Colonic mucosa (tissue), 4 donors: ENCODE measurements at places on chromosomes 7 and 10. TPM values are rescaled to one million over a fixed set of nuclear protein-coding genes. Genes with fewer than 3 reads are reported as not detected.

The MRLN gene
- not detected for total RNA-seq

The ST8SIA6 gene
- 3.5 TPM for total RNA-seq

The LHFPL3 gene
- total RNA-seq: 0.27 TPM

The IFT22 gene
- 11.3 TPM for total RNA-seq

The CNPY1 gene
- total RNA-seq: not detected

DNA sequence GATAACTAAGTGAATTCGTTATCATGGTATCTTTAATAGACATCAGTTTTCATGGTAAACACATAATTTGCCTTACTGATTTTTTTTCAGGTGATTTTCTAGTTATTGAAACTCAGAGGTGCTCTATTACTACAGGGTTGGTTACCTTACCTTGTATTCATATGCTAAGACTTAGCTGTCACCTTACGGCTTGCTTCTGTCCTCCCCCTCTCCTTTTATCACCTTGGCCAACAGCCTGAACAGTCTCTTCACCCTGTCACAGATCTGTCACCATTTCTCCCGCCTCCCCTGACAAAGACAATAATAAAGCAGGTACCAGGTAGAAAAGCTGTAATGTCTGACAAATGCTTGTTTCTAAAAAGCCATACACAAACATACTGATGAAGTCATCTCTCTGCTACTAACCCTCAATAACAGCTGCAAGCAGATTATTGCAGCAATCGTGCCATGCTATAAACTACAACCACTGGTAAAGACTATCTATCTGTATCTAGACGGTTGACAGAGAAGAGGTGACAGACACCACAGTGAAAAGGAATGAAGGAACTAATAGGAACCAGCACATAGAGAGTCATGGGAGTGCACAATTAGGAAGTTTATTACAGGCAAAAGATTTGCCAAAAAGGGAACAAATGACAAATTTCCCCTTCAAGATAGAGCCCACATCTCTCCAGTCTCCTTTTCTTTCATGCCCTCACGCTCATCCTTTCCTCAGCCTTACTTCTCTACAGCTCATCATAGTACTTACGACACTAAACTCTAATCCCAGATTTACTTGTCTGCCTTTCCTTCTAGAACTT lies 57.2 kb downstream of the ARHGAP12 start:
- no peak for DNase-seq

DNA sequence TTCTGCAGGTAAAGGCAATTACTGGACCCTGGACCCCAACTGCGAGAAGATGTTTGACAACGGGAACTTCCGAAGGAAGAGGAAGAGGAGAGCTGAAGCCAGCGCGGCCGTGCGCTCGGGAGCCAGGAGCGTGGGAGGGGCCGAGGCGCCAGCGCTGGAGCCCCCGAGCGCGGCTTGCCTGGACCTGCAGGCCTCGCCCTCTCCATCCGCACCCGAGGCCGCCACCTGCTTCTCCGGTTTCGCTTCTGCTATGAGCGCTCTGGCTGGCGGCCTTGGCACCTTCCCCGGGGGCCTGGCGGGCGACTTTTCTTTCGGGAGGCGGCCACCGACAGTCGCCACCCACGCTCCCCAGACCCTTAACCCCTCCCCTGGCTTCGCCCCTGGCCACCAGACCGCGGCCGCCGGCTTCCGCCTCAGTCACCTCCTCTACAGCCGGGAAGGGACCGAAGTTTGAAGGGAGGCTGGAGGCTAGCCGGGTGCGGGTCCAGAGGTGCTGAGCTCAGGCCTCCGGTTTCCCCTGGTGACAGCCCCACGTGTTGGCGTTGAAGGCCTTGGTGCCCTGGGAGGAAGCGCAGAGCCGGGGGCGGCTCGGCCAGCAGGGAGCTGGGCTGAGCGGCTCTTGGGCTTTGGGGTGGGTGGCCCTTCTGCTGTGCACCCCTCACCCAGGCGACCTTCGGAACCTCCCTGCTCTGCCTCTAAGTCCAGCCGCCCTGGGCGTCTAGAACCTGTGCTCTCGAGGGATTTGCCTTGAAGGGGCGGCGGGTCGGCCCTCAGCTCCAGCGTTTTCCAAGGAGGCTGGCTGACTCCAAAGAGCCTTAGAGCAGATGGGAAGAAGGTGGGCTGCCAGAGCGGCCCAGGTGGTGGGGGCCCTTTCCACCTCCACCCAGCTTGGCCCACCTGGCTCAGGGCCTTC lies 1.8 kb downstream of the FOXI2 start:
- no peak for DNase-seq

- DNase-seq: no peak
Observed at GRCh38 chr10:79266084-79266483, 81.2 kb upstream of the PPIF start.

GRCh38 chr10:64484811-64485330 lies 963.7 kb downstream of the REEP3 start:
- DNase-seq: no peak

DNA sequence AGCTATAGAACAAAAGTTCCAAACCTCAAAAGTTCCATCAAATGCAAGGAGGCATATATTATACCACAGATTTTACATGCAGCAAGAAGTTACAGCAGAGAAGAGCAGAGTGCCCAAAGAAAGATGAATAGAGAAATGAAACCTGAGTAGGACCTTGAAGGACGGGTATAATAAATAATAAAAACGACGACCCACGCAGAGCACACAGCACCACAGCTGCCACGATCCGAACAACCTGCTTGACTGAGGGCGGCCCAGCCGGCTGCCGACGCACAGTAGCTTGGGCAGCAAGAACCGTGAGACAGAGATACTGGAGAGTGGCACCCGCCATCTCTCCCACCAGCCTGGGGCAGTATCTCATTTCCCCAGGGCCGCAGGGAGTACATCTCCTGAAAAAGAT lies 79.0 kb downstream of the HIPK2 start:
- DNase-seq: no peak

GRCh38 chr10:75344170-75344569 lies 57.4 kb downstream of the ZNF503 start:
- no peak for DNase-seq

DNA sequence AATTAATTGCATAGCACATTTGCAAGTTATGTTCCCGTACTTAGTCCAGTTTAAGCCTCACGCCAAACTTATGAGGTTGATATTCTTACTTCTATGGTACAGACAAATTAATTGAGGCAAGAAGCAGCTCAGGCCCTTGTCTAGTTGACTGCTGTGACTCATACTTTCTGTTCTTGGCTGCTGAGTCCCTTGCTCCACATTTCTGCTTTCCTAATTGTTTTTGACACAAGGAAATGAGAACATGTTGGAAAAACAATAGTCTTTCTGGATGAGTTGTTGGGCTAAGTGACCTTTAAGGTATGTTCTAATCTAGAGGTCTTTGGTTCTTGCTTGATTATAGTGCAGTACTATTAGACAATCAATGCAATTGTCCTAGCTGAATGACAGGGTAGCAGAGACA lies 331.8 kb downstream of the NRG3 start:
- DNase-seq: no peak

DNA sequence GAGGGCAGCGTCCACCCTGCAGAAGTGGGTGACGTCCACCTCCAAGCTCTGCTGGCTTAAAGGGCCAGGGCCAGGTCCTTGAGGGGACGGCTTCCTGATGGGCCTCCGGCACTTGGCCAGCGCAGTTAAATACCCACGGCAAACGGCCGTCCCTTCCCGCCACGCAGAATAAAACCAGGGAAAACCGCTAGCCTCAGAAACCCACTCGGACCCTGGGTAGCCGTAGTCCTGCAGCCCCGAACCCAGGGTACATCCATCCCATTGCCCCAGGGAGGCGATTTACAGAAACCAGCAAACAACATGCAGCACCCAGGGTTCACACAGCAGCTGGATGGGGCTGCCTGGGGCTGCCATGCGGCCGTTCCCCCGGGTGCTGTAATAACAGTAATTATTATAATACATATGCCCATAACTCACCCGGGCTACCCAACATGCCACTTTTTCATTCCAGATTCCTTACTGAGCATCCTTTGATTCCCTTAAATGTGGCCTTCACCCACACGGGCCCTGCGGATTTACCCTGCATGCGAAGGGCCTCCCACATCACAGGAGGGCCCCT lies 81.5 kb upstream of the PDGFA start:
- no peak for DNase-seq

- DNase-seq: no peak
Observed at GRCh38 chr10:97889461-97890265, 40.0 kb downstream of the GOLGA7B start.

- no peak for DNase-seq
Observed at GRCh38 chr7:70504254-70504653, 627.7 kb upstream of the GALNT17 start.
